Ascending aorta (tissue), 2 donors: ENCODE measurements at places on chromosomes 3 and 15. TPM values are rescaled to one million over a fixed set of nuclear protein-coding genes. Genes with fewer than 3 reads are reported as not detected.

Gene PRICKLE2
- total RNA-seq, result 24.7 TPM

- no peaks in the 10 kb centered on the region for H3K27me3 ChIP-seq
- no peaks in the 10 kb centered on the region for H3K36me3 ChIP-seq
- no peaks in the 10 kb centered on the region for H3K4me1 ChIP-seq
- no peak overlapping the region for H3K27ac ChIP-seq
- DNase-seq, result no peak
These were observed 46.9 kb upstream of the SEMA6D start for GRCh38 chr15:47670365-47670764.

- H3K27me3 ChIP-seq, result no peaks in the 10 kb centered on the region
- H3K4me1 ChIP-seq, result no peaks in the 10 kb centered on the region
- H3K4me3 ChIP-seq, result no peak overlapping the region
- peaks cover 73% of the 10 kb centered on the region for H3K36me3 ChIP-seq
- no peak overlapping the region for H3K27ac ChIP-seq
These were observed 24.3 kb upstream of the GP5 start for GRCh38 chr3:194423317-194423716.

DNA sequence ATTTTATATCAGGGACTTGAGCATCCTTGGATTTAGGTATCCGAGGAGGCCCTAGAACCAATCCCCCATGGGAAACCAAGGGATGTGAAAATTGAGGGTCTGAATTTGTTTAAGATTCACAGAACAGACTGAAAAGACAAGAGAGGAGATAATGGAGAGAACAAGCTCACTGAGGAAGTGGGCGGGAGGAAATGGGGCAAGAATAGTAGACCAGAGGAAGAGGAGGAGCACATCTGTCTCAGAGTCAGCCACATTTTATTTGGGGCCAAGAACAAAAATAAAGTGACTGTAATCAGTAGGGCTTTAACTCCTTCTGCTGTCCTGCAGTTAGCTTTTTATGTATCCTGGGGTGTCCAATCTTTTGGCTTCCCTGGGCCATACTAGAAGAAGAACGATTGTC, 63.8 kb downstream of the BLM start:
- H3K4me1 ChIP-seq, result no peaks in the 10 kb centered on the region
- no peaks in the 10 kb centered on the region for H3K27me3 ChIP-seq
- H3K36me3 ChIP-seq, result no peaks in the 10 kb centered on the region
- no peak for DNase-seq
- no peak overlapping the region for H3K4me3 ChIP-seq
- H3K27ac ChIP-seq, result no peak overlapping the region

DNA sequence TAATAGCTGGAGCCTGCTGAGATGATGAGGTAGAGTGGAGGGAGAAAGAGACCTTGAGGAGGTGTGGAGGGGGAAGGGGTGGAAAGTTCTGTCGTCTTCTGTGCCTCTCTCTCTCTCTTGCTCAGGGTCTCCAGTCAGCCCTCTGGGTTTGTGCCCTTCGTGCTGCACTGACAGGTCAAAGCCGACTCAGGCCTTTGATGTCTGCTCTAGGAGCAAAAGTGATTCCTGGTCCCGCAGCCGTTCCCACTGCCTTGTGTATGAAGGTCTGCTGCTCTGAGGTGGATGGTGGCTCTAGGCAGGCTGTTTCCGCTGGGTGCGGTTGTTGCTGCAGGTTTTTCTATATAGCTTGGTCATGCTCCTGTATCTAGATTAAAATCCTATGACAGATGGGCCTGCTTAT, 89.4 kb downstream of the IGF1R start:
- H3K4me1 ChIP-seq, result peaks cover 3% of the 10 kb centered on the region
- no peak overlapping the region for H3K4me3 ChIP-seq
- DNase-seq, result no peak
- no peak overlapping the region for H3K27ac ChIP-seq
- no peaks in the 10 kb centered on the region for H3K27me3 ChIP-seq

Gene TNFAIP8L3
- 2.6 TPM for total RNA-seq

DNA sequence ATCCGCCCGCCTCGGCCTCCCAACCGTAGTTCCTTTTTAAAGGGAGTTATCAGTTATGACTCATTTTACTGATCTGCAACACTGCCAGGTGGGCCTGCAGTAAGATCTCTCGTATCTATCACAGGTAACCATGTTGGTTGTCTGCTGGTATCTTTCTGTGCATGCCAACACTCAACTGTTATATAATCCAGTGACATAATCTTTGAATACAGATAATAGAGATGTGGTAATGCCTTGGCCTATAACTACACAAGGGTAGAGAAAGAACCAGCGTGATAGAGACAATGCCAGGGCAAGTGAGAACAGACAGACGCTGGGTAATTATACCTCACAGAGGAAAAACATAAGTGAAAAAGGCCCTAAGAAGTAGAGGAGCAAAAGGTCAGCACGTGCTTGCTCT, 11.0 kb upstream of the ARPP19 start:
- H3K36me3 ChIP-seq, result peaks cover 6% of the 10 kb centered on the region
- no peak overlapping the region for H3K4me3 ChIP-seq
- DNase-seq, result no peak
- no peaks in the 10 kb centered on the region for H3K27me3 ChIP-seq
- H3K4me1 ChIP-seq, result no peaks in the 10 kb centered on the region
- H3K27ac ChIP-seq, result no peak overlapping the region

Gene SNX22
- 0.53 TPM for total RNA-seq

GRCh38 chr3:170536712-170537111, 49.2 kb downstream of the SLC7A14 start:
- H3K27me3 ChIP-seq, result no peaks in the 10 kb centered on the region
- no peak overlapping the region for H3K4me3 ChIP-seq
- no peaks in the 10 kb centered on the region for H3K36me3 ChIP-seq
- no peak for DNase-seq

Gene GP5
- 0.11 TPM for total RNA-seq

- H3K4me3 ChIP-seq, result no peak overlapping the region
- no peaks in the 10 kb centered on the region for H3K27me3 ChIP-seq
- DNase-seq, result no peak
- H3K27ac ChIP-seq, result no peak overlapping the region
These were observed 196.3 kb downstream of the EPHA3 start for GRCh38 chr3:89303701-89304100.

DNA sequence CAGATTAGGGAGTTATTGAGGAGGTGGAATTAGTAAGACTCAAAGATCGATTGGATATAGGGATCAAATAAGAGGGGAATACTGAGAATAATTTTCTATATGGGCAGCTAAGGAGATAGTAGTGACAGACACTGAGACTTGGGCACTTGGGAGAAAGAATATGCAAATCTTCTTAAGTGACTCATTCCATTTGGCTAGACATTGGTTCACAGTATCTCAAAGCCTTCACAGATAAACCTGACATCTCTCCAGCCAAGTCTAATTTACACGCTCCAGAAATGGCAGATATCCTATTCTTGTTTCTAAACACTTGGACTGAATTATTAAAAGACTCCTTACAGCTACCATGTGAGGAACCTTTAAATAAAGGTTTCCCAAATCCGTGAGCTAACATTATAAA, 104.6 kb upstream of the ADAMTS9 start:
- no peak overlapping the region for H3K4me3 ChIP-seq
- H3K27ac ChIP-seq, result no peak overlapping the region
- no peaks in the 10 kb centered on the region for H3K27me3 ChIP-seq
- no peak for DNase-seq

Gene PARP15
- not detected for total RNA-seq
